Progenitor cell of endocrine pancreas (in vitro differentiated cells): ENCODE measurements at places on chromosomes 4 and X.

GRCh38 chr4:5897674-5898073, 4.8 kb upstream of the CRMP1 start:
- no peak for DNase-seq

- no peak for DNase-seq
Observed at GRCh38 chr4:26420438-26420837, 69.8 kb downstream of the CCKAR start.

DNA sequence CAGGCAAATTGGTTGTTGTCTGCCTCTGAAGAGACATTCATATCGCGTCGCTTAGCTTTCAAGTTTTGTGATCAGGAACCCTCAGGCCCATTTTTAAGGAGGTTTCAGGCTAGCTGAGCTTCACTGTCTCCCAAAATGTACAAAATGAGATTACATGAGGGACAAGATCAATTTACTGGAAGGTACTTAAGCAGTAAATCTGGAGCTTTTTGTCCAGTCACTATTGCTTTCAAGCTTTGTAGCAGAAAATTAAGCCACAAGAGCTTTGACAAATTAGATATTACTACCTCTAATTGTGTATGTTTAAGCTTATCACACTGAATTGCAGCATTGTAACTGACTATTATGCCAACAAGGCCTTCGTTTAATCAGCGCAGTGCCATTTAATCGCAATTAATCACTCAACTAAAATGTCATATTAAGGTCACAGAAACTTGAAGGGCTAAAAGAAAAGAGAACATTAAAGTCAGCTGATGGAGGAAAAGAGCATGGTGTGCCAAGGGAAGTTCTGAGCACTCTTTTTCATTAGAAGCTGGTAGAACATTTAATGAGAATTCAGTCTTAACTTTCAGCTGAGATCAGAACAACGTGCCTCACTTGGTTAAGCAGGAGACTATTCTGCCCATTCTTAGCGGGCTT, 353.0 kb downstream of the FBXO8 start:
- no peak for DNase-seq

- no peak for DNase-seq
Observed at GRCh38 chr4:38562751-38563198, 101.2 kb upstream of the KLF3 start.

DNA sequence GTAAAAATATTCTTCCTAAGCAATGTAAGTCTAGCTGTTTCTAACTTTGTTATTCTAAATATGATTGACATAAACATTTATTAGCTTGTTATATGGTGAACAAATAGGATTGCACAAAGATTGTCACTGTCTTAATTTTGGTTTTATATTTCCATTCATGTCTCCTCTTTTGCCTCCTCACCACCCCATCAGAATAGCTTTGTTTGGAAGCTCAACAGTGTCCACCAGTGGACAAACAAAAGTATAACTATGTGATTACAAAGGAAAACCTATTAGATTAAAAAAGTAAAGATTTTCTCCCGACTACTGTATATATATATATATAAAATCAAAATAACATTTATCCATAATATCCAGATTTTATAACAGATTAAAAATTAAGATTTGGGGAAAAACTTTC, 468.2 kb downstream of the ZIC3 start:
- no peak for DNase-seq

GRCh38 chrX:69150281-69150960, 14.8 kb downstream of the PJA1 start:
- no peak for DNase-seq

- DNase-seq = no peak
Observed at GRCh38 chrX:133575501-133576136, 160.3 kb upstream of the GPC4 start.

DNA sequence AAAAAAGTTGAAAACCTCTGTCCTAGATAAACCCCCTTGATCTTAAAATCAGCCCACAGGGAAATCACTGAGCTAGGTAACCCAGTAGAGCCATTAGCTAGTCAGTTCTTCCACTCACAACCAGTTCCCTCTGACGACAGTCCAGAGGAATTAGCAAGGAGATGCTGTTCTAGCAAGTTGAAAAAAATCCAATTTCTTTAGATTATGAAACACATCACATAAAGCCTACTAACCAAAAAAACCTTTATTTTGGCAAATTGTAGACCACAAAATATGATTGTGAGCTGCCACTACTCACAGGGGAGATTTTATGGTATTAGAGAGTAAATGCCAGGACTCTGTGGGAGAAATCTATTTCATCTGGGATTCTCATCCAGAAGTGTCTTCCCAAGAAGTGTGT, 22.6 kb downstream of the ADAMTS3 start:
- DNase-seq = no peak

DNA sequence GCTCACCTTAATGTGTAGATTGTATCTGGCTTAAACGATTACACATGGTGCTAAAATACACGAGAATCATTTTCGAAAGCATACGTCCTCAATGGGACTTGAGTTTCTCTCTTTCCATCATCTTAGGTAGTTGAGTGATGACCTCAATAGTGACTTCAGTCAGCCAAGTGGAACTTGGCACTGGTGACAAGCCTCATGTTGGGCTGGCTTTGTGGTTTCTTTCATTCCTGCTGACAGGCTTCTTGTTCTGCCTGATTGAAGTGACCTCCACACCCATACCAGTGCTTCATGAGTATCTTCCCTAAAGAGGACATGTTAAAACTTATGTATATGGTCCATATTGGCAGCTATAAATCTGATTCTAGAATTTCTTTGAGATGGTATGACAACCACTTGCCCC, 159.1 kb upstream of the WDR1 start:
- DNase-seq = no peak

- no peak for DNase-seq
Observed at GRCh38 chr4:23878912-23879732, 10.7 kb downstream of the PPARGC1A start.

DNA sequence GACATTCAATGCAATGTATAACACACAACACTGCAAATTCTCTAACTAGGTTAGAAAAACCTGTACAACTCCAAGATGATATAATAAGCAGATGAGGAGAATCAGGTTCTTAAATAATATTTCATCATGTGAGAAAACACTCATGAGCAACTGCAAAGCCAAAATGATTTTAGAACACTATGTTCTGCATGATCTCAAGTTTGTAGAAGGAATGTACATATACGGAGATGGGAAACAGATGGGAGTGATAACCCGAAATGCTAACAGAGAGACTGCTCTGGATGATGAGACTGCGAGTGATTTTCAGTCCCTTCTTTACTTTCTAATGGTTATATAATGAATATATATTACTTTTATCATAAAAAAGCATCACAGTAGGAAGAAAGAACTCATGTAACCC, 80.9 kb downstream of the PCYT1B start:
- DNase-seq = no peak

GRCh38 chr4:61041527-61041926, 158.6 kb upstream of the ADGRL3 start:
- no peak for DNase-seq

- DNase-seq = no peak
Observed at GRCh38 chr4:147943159-147943638, 211.3 kb downstream of the ARHGAP10 start.

DNA sequence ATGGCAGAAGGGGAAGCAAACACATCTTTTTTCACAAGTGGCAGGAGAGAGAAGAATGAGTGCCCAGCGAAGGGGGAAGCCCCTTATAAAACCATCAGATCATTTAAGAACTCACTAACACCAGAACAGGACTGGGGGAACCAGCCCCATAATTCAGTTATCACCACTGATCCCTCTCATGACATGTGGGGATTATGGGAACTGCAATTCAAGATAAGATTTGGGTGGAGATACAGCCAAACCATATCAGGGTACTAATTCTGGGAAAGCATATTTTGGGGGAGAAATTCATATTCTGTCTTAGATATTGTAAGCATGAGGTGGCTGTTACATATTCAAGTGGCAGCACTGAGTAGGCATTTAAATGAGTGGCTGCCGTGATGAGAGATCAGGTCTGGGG, 87.8 kb downstream of the RAPGEF2 start:
- no peak for DNase-seq

DNA sequence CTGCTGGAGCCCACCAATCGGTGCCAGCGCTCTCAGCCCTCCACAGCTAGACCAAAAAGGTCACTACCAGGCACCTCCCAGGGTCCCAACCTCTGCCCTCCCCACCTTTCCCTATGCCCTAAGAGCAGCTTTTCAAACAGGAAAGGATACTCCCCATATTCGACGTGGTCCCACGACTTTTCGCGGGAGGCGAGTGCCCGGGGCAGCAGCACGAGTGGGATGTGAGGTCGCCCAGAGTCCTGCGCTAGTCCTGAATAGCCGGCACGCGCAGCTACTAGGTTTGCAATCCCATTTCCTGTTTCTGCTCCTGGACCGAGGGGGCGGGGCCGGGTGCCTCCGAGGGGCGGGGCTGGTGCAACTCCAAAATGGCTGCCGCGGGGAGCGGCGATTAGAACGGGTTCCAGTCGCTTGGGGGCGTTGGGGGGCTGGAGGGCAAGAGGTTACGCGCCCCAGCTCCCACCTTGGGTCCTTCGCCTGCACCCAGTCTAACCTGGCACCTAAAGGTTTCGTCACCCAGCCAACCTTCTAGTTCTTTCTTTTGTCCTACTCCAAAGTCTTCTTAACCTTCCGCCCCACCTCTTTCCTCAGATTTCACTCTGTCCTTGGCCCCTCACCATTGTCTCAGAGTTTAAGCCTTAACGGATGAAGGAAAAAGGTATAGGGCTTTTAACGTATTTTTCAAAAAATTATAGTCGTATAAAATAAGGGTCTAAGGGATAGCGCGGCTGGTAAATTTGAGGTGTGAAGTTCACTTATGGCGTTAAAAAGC, 85.0 kb upstream of the TENT5D start:
- DNase-seq = no peak

DNA sequence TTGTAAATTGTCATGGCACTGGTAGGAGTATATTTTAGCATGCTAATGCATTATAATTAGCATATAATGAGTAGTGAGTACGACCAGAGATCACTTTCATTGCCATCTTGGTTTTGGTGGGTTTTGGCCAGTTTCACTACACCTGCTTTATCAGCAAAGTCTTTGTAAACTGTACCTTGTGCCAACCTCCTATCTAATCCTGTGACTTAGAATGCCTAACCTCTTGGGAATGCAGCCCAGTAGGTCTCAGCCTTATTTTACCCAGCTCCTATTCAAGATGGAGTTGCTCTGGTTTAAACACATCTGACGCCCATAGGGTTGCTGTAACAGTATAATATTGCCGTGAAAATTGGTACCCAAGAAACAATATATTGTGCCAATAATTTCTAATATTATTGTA, 159.4 kb downstream of the MAGEB5 start:
- no peak for DNase-seq

DNA sequence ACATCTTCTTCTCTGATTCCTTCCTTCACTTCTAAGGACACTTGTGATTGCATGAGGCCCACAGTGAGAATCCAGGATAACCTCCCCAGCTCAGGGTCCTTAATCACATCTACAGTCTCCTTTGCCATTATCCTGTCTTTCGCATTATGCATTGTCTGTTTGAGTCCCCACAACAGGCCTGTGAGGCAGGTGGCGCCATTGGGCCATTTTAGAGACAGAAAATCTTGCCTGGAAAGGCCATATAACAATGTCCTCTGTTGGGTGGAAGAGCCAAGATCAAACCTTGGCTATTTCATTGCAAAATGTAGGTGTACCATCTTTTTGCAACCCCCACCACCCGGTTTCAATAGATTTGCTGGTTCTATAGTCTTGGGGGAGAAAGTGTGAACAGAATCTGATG, 11.8 kb upstream of the DCUN1D4 start:
- DNase-seq = peak; percentile 29

DNA sequence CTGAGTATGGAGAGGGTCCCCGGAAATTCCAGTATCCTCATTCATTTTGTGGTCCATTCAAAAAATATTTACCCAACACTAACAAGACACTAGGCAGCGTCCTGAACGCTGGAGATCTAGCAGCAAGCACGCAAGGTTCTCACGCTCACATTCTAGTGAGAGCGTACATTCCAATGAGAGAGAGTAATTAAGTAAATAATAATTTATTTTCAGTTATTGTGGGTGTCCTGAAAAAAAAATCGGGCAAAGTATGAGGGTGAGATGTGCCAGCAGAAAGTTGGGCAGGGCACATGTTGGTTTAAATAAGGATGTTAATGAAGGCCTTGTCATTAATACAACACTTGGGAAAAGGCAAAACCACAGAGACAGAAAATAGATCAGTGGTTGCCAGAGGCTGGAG, 4.0 kb upstream of the TMEM156 start:
- DNase-seq = no peak

DNA sequence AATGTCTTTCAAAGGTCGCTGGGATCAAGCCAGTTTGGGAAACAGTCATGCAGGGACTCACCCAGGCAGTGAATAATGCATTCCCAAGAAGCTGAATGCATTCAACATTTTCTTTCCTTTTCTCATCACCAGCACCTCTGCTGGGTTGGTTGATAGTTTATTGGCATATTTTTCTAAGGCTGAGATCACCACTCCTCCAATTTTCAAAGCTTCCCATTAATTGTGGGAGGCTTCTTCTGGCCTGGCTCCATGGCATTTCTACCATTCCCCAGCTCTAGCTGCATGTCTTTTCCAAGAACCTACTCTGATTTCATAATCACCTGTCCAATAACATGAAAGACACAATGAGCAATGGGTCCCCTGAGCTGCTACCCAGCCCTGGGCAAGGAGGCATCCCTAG, 35.8 kb downstream of the CHRDL1 start:
- DNase-seq = no peak

DNA sequence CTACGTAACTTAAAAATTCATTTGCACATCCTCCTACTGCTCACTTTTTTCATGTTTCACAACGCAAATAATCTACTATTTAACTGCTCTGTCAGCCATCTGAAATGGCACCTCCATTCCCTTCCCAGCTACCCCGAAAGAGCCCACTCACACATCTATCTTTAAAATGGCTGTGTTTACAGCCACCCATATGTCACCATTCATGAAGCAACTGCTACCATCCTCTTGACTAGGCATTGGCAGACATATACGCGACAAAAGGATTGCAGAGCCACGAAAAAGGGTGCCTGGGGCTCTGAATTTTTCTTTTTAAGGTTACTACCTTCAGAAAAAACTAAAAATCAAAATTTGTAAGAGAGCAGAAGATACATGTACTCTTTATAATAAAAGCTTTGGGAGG, 11.5 kb downstream of the SH3RF1 start:
- DNase-seq = no peak

DNA sequence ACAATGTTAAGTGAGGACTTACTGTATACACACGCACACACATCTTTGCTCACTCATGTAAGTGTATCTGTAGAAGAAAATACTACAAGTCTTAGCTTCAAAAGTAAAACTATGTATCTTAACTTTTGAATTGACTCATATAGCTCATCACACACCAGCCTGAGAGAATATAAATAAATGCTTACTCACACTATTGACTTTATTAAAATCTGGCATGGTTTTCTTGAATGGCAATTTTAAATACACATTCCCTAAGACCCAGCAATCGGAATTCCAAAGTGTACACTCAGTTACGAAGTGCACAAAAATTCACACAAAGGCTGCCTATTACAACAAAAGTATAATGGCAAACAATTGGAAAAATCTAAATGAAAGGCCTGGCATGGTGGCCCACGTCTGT, 2.0 kb downstream of the ERCC6L start:
- no peak for DNase-seq

- DNase-seq = no peak
Observed at GRCh38 chr4:7526491-7526890, 91.8 kb upstream of the PSAPL1 start.
